ENCODE measurements at places on chromosomes 12 and 14.
A peak's percentile ranks its signal among the peaks of the same experiment; 100 is the strongest.

- no peak for DNase-seq
These were observed 7.0 kb downstream of the DGKA start for GRCh38 chr12:55937981-55938380.

- DNase-seq: peak; percentile 94
These were observed 112.2 kb upstream of the DIO3 start for GRCh38 chr14:101449114-101449513.

- no peak for DNase-seq
These were observed 19.0 kb upstream of the ADGRD1 start for GRCh38 chr12:130934753-130935152.

GRCh38 chr12:116295327-116296263 lies 18.1 kb upstream of the MED13L start:
- no peak for DNase-seq

DNA sequence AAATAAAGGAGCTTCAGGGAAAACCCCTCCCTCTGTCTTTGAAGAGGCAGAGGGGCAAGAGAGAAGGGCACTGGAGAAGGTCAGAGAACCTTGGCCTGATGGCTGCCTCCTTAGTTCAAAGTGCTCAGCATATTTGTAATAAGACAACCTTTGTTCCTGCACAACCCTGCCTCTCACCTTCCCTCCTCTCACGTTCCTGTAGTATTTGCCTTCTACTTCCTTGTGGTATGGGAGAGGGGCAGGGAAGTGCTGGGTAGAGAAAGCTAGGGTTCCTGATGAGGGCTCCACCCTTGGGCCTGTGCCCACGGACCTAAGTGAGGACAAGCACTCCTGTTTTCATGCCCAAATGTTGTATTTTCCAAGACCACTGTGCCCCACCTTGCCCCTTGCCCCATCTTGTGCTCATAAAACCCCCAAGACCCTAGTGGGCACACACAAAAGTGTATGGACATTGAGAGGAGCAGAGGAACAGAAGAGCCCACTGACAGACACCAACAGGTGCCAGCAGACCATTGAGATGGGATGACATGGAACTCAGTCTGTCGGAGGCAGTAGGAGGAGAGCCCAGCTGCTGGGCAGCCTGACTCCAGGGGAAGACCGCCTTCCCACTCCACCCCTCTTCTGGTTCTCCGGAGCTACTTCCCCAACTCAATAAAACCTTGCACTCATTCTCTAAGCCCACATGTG lies 261.5 kb upstream of the CCDC196 start:
- DNase-seq: no peak

GRCh38 chr14:78885884-78886283 lies 715.7 kb downstream of the NRXN3 start:
- DNase-seq: no peak

- no peak for DNase-seq
These were observed 148.3 kb downstream of the KCNA5 start for GRCh38 chr12:5191803-5192538.

- no peak for DNase-seq
These were observed 194.7 kb downstream of the BCL11B start for GRCh38 chr14:99077076-99077843.

GRCh38 chr12:109656743-109657142 lies 56.9 kb upstream of the FAM222A start:
- DNase-seq: no peak

DNA sequence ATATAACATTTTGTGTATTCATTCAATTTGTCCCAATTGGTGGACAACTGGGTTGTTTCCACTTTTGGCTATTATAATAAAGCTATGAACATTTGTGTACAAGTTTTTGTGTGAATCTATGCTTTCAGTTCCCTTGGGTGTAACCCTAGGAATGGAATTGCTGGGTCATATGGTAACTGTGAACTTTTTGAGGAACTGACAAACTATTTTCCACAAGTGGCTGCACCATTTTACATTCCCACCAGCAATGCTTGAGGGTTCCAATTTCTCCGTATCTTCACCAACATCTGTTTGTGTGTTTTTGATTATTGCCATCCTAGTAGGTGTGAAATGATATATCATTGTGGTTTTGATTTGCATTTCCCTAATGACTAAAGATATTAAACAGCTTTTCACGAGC lies 13.0 kb downstream of the LPCAT3 start:
- no peak for DNase-seq

- DNase-seq: no peak
These were observed 8.0 kb upstream of the POP5 start for GRCh38 chr12:120588948-120589930.

- DNase-seq: no peak
These were observed 53.1 kb downstream of the GALNT9 start for GRCh38 chr12:132276066-132276826.

- no peak for DNase-seq
These were observed 77.4 kb downstream of the KIF26A start for GRCh38 chr14:104215706-104216334.

DNA sequence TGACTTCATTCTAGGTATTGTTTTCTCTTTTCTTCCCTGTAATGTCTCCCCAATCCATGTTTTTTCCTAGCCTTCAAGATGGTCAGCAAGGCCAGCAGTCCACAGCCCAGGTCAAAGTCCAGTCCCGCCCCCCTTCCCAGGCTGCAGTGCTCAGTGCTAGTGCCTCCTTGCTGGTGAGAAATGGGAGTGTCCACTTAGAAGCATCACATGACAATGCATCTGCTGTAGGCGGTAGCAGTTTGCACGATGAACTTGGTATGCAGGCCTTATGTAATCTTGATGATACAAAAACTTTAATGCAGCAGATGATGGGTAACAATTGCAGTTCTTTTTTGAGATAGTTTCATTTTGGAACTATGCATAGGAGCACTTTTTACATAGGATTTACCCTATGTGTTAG lies 88.4 kb downstream of the PCNX1 start:
- no peak for DNase-seq

DNA sequence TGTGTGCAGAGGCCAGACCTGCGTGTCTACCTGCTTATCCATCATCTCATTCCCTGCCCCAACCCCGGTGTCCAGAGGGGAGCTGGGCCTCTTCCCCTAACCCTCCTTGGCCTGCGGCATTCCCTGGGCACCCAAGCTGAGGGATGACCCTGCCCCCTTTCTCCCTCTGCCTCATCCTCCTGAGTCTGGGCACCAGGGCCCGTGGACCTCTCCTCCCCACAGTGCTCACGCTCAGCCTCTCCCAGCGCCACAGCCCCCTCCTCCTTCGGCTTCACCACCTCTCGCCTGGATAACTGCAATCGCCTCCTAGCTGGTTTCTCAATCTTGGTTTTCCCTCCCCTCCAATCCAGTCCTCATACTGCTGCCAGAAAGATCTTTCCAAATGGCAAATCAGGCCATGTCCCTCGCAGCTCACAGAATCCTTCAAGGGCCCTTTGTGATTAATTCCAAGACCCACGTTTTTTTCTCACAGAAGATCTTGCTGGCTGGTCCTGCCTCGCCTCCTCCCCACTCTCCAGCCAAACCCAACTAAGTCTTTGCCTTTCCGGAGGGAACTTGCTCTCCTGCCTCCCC lies 16.2 kb downstream of the IRF2BPL start:
- DNase-seq: no peak

GRCh38 chr12:61919686-61920085 lies 340.5 kb upstream of the USP15 start:
- no peak for DNase-seq

DNA sequence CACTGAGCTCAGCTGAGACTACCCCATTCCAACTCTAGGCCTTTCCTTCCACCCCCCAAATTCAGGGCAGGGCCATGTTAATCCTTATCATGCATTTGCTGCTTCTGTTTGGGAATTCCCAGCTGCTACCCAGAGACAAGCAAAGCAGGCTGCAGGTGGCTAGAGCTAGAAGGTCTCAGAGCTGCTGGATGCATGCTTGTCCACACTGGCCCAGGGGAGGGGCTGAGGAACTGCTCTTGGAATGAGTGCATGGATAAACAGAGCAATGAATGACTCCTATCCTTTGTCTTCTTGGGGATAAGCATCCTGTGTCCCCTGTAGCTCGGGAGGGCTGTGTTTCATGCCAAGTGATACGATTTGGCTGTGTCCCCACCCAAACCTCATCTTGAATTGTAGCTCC lies 136.8 kb upstream of the NOS1 start:
- no peak for DNase-seq

- DNase-seq: no peak
These were observed 46.6 kb downstream of the TSPAN11 start for GRCh38 chr12:30973175-30973574.

GRCh38 chr12:131041216-131041967 lies 87.7 kb downstream of the ADGRD1 start:
- no peak for DNase-seq

GRCh38 chr12:7892186-7892980 lies 19.7 kb upstream of the SLC2A14 start:
- no peak for DNase-seq

DNA sequence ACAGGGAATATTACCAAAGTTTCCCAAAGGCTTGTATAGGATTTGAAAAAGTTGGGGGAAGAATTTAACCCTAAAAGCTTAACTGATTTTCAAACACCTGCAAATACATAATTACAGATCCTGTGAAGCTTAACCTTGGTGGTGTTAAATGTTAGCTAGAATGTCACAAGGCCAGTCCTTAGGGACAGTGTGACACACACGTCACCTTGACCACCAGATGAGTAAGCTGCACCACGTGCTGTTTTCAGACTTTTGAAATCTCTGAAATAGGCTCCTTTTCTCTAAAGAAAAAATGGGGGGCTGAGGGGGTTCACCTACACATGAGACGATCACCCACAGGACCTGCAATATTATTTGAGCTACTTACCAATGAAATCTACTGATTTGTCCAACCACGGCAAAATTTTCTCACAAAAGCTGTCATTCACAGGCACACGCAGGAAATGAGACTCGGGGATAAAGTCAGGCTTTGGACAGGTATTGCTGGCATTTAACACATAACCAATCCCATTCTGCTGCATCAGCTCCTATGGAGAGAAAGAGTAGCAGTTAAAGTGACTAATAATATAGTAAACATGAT lies 75.9 kb downstream of the DUSP16 start:
- DNase-seq: no peak

- no peak for DNase-seq
These were observed 73.9 kb downstream of the OTOGL start for GRCh38 chr12:80173083-80173864.

DNA sequence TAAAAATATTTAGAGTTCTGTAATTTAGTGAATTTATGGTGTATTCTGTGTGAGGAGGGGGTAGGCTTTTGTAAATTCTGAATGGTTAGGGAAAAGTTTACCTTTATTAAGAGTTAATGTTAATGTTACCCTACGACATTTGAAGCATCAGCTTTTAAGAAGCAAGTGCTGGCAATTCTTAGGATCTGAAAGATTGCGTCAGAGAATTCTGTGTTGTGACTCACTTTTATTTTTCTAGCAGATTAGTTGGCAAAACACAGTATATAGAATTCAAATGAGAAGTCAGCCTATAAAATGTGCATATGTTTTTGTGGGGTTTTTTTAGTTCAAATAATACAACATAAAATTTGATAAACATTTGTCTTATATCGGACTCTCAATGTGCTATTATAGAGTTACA lies 97.6 kb downstream of the RAD52 start:
- DNase-seq: no peak

DNA sequence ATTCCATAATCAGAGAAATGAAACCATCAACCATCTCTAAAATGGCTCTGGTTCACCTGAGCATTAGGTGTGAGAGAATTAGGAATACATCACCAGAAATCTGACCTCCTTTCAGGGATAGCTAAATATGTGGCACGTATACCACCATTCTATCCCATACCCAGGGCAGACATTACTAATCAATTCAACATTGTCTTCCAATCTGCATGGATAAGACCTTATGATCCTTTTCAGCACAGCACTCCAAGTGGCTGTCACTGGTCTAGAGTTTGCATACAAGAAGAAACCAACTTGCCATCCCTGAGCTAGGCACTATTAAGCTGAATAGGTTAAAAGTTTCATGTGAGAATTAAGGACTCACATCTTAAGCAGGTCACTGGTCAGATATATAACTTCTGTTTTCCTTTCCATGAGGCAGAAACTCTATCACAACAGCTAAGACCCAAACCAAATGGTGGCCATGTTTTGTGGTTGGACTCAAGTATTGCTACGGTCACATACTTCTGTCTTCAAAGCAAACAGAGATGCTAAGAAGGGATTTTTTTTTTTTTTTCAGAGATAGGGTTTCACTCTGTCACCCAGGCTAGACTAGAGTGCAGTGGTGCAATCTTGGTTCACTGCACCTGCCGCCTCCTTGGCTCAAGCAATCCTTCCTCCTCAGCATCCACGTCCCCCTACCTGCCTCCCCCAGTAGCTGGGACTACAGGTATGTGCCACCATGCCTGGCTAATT lies 249.0 kb downstream of the DPF3 start:
- DNase-seq: no peak

GRCh38 chr12:16369156-16369555 lies 21.7 kb downstream of the MGST1 start:
- DNase-seq: no peak

DNA sequence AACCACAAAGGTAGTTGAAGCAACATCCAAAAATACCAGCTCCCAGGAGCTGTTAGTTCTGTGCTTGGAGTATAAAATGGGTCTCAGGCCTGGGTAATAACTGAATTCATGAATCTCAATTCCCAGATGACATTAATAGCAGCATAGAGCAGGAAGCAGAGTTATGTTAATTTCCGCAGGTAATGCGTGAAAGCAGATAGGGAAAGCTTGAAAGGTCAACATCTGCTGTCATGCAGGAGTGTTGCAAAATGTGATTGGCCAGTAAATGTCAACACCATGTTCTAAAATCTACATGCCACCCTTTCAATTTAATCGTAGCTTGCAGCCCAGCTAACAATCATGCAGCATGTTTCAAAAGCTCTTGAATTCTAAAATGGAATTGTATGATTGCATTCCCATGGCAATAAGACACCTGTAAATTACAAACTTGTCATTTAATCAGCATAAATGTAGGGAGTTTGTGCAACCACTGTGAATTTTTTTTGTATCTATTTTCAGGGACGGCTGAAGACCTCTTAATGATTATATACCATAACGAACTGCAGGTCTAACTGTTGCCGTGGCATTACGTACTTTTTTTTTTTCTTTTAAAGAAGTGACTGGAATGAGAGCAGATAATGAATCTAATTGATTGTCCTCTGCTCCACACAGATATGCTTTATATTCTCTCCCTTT lies 635.8 kb upstream of the FOXG1 start:
- DNase-seq: no peak

DNA sequence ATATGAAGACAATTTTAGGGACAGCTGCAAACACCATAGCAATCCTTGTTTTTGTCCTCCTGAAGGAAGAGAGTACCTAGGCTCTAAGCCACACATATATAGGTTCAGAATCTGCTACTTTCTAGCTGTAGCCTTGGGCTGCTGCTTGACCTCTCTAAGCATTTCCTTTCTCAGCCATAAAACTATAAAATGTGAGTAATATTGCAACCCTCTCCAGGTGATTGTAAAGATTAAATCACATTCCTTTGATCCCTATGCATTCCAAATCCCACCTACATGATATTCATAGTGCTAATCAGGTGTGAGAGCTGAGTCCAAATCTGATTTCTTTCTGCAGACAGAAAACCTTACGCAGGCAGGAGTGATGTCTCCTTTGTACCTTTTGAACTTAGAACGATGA lies 913.5 kb downstream of the VRK1 start:
- DNase-seq: no peak

- DNase-seq: no peak
These were observed 23.0 kb downstream of the JAG2 start for GRCh38 chr14:105145381-105146180.

- DNase-seq: no peak
These were observed 102.5 kb upstream of the DIO2 start for GRCh38 chr14:80313806-80314205.

- DNase-seq: peak; percentile 90
These were observed 47.0 kb upstream of the PLBD1 start for GRCh38 chr12:14614704-14615121.

GRCh38 chr12:12559719-12560296 lies 2.9 kb downstream of the DUSP16 start:
- DNase-seq: no peak

- DNase-seq: no peak
These were observed 146.4 kb upstream of the BTG1 start for GRCh38 chr12:92292016-92292415.

Measured in OCI-LY7 (cell line).